ENCODE measurements at places on chromosomes 1 and 21. TPM values are rescaled to one million over a fixed set of nuclear protein-coding genes. Genes with fewer than 3 reads are reported as not detected.

- H3K27ac ChIP-seq = peak overlapping the region; percentile 99
- no peaks in the 10 kb centered on the region for H3K36me3 ChIP-seq
- H3K4me3 ChIP-seq = no peak overlapping the region
- DNase-seq = no peak
- H3K27me3 ChIP-seq = no peaks in the 10 kb centered on the region
These were observed 16.9 kb upstream of the BTG2 start for GRCh38 chr1:203288400-203288799.

GRCh38 chr1:46341222-46342083 lies 846 bp downstream of the NSUN4 start:
- H3K36me3 ChIP-seq = no peaks in the 10 kb centered on the region
- H3K4me3 ChIP-seq = peak overlapping the region; percentile 90
- H3K27ac ChIP-seq = peak overlapping the region; percentile 98
- H3K4me1 ChIP-seq = peaks cover 27% of the 10 kb centered on the region
- no peak for DNase-seq
- H3K27me3 ChIP-seq = no peaks in the 10 kb centered on the region

DNA sequence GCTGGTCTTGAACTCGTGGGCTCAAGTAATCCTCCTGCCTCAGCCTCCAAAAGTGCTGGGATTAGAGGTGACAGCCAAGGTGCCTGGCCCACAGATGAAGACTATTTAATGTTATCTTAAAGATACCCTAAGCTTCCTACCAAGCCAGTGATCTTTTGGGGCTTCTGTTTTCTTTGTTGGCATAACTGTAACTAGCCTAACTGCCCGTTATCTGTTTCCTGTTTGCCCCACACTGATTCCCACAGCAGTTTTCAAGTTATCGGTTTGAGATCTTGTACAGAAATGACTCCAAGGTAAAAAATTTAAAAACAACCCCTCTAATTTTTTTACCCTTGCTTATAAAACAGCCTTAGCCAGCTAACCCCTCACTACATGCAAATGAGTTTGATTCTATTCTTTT lies 12.4 kb downstream of the SELL start:
- peak overlapping the region; percentile 50 for H3K27ac ChIP-seq
- no peaks in the 10 kb centered on the region for H3K27me3 ChIP-seq
- peaks cover 94% of the 10 kb centered on the region for H3K4me1 ChIP-seq
- no peak overlapping the region for H3K4me3 ChIP-seq

- H3K27ac ChIP-seq = no peak overlapping the region
- H3K27me3 ChIP-seq = peaks cover 18% of the 10 kb centered on the region
- DNase-seq = no peak
- H3K4me1 ChIP-seq = peaks cover 4% of the 10 kb centered on the region
These were observed 7.8 kb downstream of the DMRTA2 start for GRCh38 chr1:50415235-50416149.

Gene FAM163A
- not detected for total RNA-seq
